ENCODE measurements at places on chromosomes 12 and 14. TPM values are rescaled to one million over a fixed set of nuclear protein-coding genes. Genes with fewer than 3 reads are reported as not detected.
A peak's percentile ranks its signal among the peaks of the same experiment; 100 is the strongest.

- DNase-seq, result no peak
These were observed 126.0 kb upstream of the FKBP4 start for GRCh38 chr12:2668816-2669215.

GALNT9 gene
- total RNA-seq, result not detected

PRPH gene
- not detected for total RNA-seq

DNA sequence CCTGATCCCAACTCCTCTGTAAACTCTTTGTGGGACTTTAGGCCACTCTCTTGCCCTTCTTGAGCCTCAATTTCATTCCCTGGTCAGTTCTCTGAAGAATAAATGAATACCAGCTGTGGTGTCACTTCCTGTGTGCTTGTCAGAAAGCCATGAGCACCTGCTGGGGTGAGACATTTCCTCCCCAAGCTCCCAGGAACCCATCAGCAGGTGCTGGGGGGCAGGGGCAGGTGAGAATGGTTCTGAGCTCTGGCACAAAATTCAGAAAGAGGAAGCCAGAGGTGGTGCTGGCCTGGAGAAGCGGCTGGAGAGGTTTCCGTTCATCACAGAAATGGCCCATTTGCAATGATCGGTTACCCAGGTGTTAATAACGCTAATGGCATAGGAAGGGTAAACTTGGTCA, 14.9 kb downstream of the LHX5 start:
- no peak for DNase-seq

HAL gene
- total RNA-seq, result 187 TPM

MYO1H gene
- total RNA-seq, result not detected

- DNase-seq, result no peak
These were observed 164.2 kb downstream of the NDUFA12 start for GRCh38 chr12:94839347-94839746.

GRCh38 chr12:84842406-84843013, 70.1 kb downstream of the SLC6A15 start:
- DNase-seq, result no peak

GRCh38 chr12:132488127-132489077, 1.5 kb upstream of the FBRSL1 start:
- DNase-seq, result no peak

GRCh38 chr12:13000616-13000924, 505 bp upstream of the HEBP1 start:
- DNase-seq, result no peak

OR4E2 gene
- total RNA-seq, result not detected

GLIPR1L1 gene
- not detected for total RNA-seq

GRCh38 chr12:27969624-27970400, 2.7 kb downstream of the PTHLH start:
- DNase-seq, result peak; percentile 69

GRCh38 chr12:117408161-117408791, 46.9 kb upstream of the NOS1 start:
- DNase-seq, result peak; percentile 68

PTCSC3 gene
- total RNA-seq, result not detected

GPR65 gene
- total RNA-seq, result 1.3 TPM

LTB4R2 gene
- 4.0 TPM for total RNA-seq

DNA sequence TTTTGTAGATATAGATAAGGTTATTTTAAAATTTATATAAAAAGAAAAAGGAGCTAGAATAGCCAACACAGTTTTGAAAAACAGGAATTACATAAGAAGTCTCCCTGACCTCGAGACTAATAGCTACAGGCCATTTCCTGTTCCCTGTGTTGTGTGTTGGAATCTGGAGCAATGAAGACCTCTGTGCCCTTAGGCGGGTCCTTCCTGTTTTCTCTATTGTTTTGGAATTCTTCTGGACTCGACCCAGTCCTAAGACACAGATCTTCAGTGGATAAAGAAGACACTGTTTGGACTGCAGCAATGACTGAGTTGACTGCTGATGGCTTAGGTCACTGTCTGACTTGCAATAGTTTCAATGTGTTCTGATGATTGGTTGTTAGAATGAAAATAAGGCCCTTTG, 26.2 kb downstream of the SNRPF start:
- DNase-seq, result no peak

DNA sequence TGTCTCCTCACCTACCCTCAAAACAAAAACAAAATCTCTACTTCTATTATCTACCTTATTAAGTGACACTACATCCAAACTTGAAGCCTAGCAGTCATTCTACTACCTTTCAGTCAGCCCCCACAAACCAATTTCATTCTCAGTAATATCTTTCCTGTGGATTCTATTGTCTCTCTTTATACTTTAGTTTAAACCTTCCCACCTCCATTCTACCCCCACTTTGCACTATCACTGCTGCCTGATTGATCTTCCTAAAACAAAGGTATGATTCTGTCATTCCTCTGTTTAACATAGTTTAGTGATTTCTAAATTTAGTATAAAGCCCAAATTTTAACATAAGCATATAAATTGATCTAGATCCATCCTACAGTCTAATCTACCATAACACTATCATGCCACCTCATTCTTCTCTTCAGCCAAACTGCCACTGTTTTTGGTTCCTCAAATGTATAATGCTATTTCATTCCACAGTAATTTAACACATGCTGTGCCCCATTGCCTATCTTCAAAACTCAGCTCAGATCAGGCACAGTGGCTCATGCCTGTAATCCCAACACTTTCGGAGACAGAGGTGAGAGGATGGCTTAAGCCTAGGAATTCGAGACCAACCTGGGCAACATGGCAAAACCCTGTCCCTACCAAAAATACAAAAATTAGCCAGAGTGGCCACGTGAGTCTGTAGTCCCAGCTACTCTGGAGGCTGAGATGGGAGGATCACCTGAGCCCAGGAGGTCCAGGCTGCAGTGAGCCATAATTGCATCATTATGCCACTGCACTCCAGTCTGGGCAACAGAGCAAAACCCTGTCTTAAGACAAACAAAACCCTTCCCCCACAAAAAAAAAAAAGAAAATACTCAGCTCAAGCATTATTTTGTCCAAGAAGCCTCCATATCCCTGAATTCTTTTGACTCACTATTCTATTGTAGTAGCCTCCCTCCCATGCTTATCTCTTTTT, 3.1 kb upstream of the STRN3 start:
- no peak for DNase-seq

- no peak for DNase-seq
These were observed 111.3 kb upstream of the FKBP4 start for GRCh38 chr12:2683283-2684025.

DNA sequence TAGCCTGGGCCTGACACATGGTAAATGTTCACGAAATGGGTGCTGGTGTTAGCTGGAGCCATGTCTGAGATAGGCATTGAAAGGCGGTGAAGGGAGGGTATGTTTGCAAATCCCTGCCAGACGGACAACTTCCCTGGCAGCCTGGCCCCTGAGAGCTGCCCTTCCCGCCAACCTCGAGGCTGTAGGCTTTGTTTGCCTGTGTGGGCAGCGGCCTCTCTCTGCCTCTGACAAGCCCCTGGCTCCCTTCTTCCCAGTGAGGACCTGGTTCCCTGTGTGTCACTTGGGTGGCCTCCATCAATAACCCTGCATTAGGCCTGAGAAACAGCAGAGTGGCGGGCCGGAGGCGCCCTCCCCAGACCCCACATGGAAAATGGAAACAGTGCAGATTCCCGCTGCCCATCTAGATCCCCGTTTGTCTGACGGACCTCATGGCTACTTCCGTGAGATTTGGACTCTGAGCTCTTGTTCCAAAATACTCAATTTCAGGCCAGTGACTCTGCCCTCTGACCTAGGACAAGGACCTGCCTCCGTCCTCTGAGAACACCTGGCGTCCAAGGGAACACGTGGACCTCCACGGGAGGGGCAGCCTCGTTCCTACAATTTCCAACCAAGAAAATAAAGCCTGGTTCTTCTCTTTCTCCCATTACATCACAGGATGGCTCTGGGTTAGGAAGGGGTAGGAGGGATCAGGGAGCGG, 325.5 kb downstream of the DPF3 start:
- peak; percentile 60 for DNase-seq

- DNase-seq, result peak; percentile 61
These were observed 578 bp downstream of the PPP1R13B start for GRCh38 chr14:103846543-103847450.

GRCh38 chr12:59615392-59616165, 19.8 kb downstream of the SLC16A7 start:
- no peak for DNase-seq

- no peak for DNase-seq
These were observed 52.9 kb downstream of the ACTN1 start for GRCh38 chr14:68926236-68926635.

DNA sequence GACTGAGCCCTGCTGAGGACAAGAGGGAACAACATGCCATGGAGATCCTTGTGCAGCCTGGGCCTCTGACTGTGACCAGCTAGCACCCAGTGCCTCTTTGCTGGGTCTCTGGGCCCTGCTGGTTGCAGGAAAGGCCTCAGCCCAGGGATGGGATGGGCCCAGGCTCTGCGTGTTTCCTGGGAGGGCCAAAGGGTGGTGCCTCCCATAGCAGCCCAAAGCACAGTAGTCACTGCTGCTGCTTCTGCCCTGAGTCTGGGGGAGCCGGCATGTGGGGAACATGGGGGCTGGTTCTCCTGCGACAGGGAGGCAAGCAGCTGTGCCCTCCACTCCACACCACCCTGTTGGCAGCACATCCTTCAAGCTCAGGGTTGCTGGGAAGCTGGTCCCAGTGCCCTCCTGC, 18.5 kb downstream of the ANHX start:
- DNase-seq, result no peak

DNA sequence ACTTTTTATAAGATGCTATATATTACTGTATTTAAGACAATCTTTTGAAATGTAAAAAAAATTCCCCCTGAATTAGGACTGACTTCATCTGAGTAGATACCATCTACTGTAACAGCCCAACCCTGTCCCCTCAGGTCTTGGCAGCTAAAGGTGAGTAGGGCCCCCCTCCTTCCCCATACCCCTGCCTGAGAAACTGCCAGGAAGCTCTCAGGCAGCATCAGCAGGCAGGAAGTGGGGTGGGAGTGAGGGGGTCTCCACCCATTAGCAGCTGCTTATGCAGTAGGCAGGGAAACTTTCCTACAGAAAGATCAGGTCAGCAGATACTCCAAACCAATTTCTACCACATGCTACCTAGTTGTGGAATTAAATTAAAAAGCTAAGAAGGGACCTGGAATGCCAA, 62.5 kb downstream of the PAX9 start:
- DNase-seq, result no peak

AQP6 gene
- not detected for total RNA-seq

CLEC2A gene
- total RNA-seq, result not detected

DNA sequence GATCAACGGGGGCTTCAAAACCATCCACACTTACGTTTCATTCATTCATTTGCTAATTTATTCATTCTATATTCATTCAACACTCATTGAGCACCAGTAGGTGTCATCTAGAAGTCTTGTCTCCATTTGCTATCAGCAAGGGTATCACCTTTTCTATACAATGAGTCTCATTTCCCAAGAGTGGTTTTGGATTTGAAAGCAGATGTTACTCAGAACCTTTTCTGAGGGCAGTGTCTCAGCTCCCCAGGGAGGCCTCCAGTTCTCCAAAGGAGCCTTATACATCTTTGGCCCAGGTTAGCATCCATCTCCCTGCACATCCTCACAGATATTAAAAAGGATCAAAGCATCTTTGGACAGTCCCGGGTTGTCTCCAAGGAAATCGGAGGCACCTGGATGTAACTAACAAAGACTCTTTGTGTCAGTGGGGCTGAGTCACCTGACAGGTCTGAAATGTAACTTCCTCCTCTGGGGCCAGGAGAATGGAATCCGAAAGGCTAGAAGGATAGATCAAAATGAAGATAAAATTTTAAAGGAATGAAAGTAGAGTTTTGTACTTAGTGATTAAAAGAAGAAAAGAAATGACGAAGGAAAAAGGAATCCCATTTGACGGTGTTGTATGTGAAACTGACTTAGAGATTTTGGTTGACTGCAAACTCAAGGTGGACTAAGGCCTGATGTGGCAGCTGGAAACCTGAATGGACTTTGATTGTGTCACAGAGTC, 103.0 kb downstream of the VCPKMT start:
- DNase-seq, result no peak

DNA sequence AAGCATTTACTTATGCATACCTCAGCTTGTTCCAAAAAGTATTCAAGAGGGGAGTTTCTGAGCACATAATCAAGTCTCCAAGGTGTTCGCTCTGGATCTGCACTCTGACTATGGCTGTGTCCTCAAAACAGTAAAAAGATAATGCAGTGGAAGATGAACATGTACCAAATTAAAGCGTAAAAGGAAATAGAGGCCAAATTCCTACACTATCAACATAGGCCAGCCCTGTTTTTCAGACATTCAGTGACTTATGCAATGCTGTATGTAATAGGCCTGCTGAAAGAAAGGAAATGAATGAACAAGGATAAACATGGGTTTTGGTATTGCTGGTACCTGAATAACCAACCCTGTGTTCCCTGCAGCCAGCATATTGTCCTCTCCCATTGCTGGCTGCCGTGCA, 115.7 kb downstream of the SAMD4A start:
- DNase-seq, result no peak

- no peak for DNase-seq
These were observed 514.1 kb downstream of the MED13L start for GRCh38 chr12:115763376-115763775.

DNA sequence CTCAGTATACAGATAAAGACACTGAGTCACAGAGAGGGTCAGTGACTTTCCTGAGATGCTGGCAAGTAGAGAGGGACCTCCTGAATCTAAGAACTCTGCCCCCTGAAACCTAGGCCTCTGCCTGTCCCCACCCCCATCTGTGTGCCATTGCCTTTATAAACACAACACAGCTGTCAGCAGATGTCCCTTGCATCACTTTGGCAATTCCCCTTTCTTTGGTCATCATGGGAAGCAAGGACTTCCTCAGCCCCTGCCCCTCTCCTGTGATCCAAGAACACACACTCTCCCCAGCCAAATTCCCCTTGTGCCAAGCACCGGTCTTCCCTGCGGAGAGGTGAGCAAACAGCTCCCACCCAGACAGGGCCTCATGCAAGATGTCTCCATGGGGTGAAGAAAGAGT, 8.3 kb downstream of the TSPAN11 start:
- DNase-seq, result no peak

- no peak for DNase-seq
These were observed 72.1 kb downstream of the PLEKHA5 start for GRCh38 chr12:19201661-19202060.

DNA sequence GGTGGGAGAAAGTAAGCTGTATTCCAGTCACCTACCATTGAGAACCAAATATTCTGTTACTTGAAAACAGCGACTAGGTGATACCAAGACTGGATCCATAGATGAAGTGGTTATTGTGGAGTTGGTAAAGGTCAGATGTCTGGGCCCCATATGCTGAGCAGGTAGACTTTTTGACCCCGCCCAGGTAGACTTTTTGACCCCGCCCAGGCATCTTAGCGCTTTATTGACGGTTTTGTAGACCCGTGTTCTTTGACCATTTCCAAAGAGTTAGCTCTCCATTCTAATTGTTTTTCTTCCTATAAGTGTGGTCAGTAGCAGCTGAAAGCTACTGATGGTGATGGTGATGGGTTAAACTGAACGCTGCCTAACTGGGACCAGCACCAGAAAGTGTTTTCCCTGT, 61.6 kb downstream of the SLC8A3 start:
- DNase-seq, result no peak

LRRC74A gene
- not detected for total RNA-seq

GRCh38 chr12:98058838-98059237, 456.6 kb upstream of the TMPO start:
- no peak for DNase-seq

GRCh38 chr14:45201905-45202304, 51.1 kb downstream of the MIS18BP1 start:
- no peak for DNase-seq
